ENCODE measurements at places on chromosomes 7 and 10. TPM values are rescaled to one million over a fixed set of nuclear protein-coding genes. Genes with fewer than 3 reads are reported as not detected.
A peak's percentile ranks its signal among the peaks of the same experiment; 100 is the strongest.

Gene AOC1
- total RNA-seq, result 3.1 TPM

Gene LZTS2
- 108 TPM for total RNA-seq

Gene MICALL2
- total RNA-seq, result 42.0 TPM

Gene DNAJC30
- 16.8 TPM for total RNA-seq

Gene HYCC1
- total RNA-seq, result 18.3 TPM

Gene PBLD
- total RNA-seq, result 8.7 TPM

- peak overlapping the region; percentile 49 for H3K4me3 ChIP-seq
- peak overlapping the region; percentile 66 for H3K27ac ChIP-seq
Measured at GRCh38 chr10:46787321-46787615, 124.0 kb upstream of the PTPN20 start.

- H3K36me3 ChIP-seq, result no peaks in the 10 kb centered on the region
- no peak overlapping the region for H3K4me3 ChIP-seq
- no peak for DNase-seq
- H3K27me3 ChIP-seq, result no peaks in the 10 kb centered on the region
Measured at GRCh38 chr7:105567024-105567423, 14.3 kb downstream of the EFCAB10 start.

GRCh38 chr7:81081616-81082015 is 162.8 kb upstream of the SEMA3C start:
- H3K27me3 ChIP-seq, result no peaks in the 10 kb centered on the region
- no peaks in the 10 kb centered on the region for H3K4me1 ChIP-seq
- H3K36me3 ChIP-seq, result no peaks in the 10 kb centered on the region
- no peak overlapping the region for H3K27ac ChIP-seq
- DNase-seq, result no peak

DNA sequence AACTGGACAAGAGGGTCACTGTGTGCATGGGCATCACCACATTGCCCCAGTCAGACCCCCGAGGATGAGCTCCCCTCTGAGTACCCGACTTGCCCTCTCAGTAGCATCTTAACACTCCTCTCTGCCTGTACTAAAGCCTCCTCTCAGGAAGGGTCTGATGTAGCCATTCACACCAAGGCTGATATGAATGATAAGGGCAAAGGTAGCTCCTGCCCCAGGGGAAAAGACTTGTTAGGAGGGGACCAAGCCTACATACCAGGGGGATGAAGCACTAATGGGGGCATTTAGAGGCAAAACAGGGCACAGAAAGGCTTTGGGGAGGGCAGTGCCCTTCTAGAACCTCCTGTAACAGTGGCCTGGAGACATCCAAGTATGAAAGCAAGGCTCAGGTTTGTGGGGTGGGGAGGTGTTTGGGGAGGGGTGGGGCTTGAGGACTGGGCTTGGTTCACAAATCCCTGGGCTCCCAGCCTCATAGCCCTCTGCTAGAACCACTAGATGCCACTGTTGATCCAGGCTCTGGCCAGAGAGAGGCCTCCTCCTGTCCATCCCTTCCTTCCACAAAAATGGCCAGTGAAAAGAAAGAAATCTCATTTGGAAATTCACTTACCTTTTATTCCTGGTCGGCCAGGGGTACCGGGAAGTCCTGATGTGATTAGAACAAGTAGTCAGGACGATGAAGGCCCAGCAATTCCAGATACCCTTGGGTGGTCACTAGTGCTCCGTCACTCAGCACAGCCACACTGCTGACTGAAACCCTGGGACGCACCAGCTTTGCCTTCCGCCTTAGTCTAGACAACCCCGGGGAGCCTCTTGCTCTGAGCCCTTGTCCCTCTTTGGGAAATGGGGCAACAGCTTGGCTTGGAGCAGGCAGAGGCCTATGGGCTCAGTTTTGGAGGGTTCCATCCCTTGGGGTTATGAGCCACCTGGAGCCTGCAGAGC is 40.3 kb downstream of the COL17A1 start:
- DNase-seq, result no peak
- no peak overlapping the region for H3K27ac ChIP-seq
- H3K4me3 ChIP-seq, result no peak overlapping the region
- H3K4me1 ChIP-seq, result no peaks in the 10 kb centered on the region

- H3K36me3 ChIP-seq, result no peaks in the 10 kb centered on the region
- no peak for DNase-seq
- H3K27me3 ChIP-seq, result peaks cover 4% of the 10 kb centered on the region
- no peak overlapping the region for H3K27ac ChIP-seq
- H3K4me3 ChIP-seq, result no peak overlapping the region
Measured at GRCh38 chr10:118470470-118470869, 125.0 kb downstream of the PRLHR start.

- H3K27me3 ChIP-seq, result no peaks in the 10 kb centered on the region
- DNase-seq, result no peak
- no peak overlapping the region for H3K27ac ChIP-seq
Measured at GRCh38 chr10:86373251-86373650, 6.7 kb upstream of the GRID1 start.

Measured in prostate gland (tissue), 2 donors.